ENCODE measurements at places on chromosomes 1 and 21.

DNA sequence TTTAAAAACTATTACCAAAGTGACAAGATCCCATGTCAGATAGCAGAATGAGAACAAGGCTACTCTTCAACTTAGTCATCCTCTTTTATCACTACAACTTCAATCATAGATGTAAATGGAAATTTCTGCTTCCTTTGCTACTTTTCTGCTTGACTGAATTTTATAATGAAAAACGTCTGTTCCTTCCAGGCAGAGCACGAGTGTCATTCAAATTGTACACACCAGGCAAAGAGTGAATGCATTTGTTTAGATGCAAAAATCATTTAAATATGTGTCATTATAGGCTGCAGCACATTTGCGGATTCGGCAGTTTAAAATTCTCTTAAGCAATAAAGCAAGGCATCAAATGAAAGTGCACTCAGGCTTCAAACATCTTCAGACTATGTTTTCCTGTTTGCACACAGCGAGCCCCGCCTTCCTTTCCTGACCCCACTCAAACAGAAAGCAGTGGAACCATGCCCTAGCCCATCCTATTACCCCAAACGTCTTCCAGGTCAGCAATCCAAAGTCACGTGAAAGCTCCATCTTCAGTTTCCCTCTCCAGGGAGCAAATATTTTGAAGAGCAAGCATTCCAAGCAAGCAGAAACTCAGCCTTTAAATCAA is 99.6 kb downstream of the APP start:
- DNase-seq = peak; percentile 67

- DNase-seq = no peak
These were observed 42.0 kb downstream of the ZBTB18 start for GRCh38 chr1:244092964-244093638.

- no peak for DNase-seq
These were observed 24.9 kb upstream of the KIRREL1 start for GRCh38 chr1:157968508-157968907.

GRCh38 chr1:54463259-54464030 is 57.3 kb upstream of the SSBP3 start:
- DNase-seq = no peak

DNA sequence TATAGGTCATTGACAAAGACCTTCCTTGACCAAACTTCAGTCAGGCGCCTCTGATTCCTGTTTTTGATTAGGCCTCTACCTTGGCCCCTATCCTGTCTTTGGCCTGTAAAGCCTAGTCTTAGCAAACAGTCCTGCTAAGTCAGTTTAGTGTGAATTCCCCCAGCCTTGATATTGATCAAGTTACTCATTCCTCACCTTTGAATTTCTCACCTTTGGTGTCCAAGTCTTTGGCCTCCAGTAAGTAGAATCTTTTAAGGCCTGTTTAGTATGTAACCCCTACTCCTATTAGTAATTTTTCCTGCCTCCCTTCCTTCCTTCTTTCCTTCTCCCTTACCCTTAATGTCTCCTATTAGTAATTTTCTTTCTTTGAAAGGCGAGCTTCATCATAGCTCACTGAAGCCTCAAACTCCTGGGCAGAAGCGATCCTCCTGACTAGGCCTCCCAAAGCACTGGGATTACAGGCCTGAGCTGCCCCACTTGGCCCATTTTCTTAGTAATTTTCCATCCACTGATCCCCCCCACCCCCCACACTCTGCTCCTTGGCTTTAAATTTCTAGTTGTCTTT is 13.0 kb upstream of the ZNF692 start:
- DNase-seq = peak; percentile 21

DNA sequence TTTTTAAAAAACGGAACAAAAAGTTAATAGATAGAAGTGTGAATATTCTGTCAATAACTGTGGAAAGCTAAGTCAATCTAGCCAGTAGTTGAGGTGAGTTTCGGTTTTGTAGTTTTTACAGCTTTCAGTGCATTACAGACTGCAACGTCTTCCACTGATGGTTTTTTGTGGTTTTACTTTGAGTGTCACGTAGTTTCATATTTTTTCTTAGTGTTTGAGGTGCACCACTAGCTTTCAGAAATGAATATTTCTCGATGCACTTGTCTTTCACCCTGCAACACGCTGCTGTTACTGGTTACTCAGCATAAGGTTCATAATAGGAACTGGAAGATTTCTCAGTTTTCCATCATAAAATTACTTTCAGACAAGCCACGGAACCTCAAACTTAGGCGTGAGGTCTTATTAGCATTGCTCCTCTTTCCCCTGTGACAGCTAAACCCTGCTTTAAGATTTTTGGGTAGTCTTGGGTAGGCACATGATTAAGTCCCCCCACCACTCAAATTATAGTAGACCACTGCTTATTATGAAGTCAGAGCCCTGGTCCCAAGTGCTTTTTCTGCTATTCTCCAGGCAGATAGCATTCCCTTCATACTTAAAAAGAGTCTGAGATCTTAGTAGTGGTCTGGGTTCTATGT is 1412.7 kb downstream of the KCNT2 start:
- DNase-seq = no peak

- DNase-seq = no peak
These were observed 81.7 kb downstream of the PCBP3 start for GRCh38 chr21:45724994-45725843.

DNA sequence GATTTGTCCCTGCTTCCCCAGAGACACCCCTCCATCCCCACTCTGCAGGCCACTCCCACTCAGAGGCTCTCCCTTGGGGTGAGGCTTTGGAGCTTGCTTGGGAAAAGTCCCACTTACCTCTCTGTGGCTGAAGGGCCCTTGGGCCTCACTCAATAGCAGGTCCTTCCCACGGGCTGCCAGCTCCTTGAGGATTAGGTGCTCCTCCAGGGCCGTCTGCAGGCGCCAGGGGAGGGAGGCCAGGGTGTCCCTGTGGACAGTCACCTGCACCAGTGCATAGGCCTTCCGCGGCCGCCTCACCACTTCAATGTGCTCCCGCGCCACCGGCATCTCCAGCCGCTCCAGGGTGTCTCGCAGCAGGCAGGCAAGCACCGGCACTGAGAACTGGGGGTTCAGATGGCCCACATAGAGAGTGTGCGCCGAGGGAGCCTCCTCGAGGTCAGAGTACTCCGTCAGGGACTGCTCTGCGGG is 1.4 kb downstream of the SLFNL1 start:
- no peak for DNase-seq

- peak; percentile 94 for DNase-seq
These were observed at the start of gene RIT1 for GRCh38 chr1:155911156-155912055. RIT1 (minus strand) TSS chr1:155911349; CDS start chr1:155910761, 588 bp downstream.

GRCh38 chr1:212205006-212205405 is 80.2 kb upstream of the PPP2R5A start:
- no peak for DNase-seq

- no peak for DNase-seq
These were observed 9.3 kb downstream of the SLC30A7 start for GRCh38 chr1:100905181-100905580.

DNA sequence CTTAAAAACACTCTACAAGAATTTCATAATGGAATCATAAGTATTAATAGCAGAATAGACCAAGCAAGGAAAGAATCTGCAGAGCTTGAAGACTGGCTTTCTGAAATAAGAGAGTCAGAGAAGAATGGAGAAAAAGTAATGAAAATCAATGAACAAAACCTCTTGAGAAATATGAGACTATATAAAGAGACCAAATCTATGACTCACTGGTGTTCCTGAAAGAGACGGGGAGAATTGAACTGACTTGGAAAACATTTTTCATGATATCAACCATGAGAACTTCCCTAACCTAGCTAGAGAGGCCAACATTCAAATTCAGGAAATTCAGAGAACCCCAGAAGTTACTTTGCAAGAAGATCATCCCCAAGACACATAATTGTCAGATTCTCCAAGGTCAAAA is 85.6 kb downstream of the GDAP2 start:
- DNase-seq = no peak

DNA sequence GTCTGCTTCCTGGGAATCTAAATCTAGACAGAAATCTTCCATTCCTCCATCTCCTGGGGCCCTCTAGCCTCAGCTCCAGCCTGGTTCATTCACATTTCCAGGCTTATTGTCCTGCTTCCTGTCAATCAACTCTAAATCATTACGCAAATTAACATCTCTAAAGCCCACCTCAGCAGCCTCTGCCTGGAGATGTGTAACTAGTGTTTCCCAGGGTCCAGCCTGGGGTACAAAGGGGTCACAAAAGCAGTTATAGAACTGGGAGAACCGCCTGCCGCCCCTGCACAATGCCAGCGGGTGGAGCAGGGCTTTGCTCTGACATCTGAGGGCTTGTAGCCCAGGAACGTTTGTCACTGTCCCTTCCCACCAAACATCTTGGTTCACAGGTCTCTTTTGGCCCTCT is 373.5 kb downstream of the RRAGC start:
- DNase-seq = no peak

- no peak for DNase-seq
These were observed 5.3 kb downstream of the C1orf159 start for GRCh38 chr1:1110561-1110971.

DNA sequence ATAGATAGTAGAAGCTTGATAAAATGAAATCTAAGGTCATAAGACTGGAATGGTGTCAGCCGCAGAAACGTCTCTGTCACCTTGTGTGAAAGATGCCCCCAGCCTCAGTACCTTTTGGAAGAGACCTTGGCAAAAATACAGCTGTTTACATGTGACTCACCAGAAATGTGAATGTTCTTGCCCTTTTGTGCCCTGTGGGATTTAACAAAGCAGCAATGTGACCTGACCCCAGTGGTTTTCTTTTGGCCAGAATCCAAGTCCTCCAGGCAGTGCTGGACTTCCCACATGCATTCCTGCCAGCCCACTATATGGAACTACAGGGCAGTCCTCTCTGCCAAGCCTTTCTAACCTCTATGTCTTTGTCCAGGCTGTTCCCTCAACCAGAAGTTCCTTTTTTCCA is 27.2 kb upstream of the LRRC8C start:
- DNase-seq = no peak

GRCh38 chr1:177517546-177517945 is 346.8 kb downstream of the BRINP2 start:
- DNase-seq = no peak

DNA sequence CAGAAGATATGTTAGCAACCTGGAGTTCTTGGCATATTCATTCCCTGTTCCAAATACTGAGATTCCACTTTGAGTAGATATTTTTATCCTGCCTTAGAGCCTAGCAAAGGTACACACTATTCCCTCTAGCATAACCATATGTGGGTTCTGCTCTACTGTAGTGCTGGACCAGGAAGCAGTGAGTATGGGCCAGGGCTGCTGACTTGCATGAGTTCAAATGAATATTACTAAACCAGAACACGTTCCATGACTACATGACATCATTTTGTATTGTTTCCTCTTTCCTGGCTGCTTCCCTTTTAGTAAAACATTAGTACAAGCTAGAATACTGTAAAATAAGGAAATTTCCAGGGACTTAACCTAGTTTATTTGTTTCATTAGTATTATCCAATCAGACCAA is 41.1 kb downstream of the TNFSF18 start:
- no peak for DNase-seq

DNA sequence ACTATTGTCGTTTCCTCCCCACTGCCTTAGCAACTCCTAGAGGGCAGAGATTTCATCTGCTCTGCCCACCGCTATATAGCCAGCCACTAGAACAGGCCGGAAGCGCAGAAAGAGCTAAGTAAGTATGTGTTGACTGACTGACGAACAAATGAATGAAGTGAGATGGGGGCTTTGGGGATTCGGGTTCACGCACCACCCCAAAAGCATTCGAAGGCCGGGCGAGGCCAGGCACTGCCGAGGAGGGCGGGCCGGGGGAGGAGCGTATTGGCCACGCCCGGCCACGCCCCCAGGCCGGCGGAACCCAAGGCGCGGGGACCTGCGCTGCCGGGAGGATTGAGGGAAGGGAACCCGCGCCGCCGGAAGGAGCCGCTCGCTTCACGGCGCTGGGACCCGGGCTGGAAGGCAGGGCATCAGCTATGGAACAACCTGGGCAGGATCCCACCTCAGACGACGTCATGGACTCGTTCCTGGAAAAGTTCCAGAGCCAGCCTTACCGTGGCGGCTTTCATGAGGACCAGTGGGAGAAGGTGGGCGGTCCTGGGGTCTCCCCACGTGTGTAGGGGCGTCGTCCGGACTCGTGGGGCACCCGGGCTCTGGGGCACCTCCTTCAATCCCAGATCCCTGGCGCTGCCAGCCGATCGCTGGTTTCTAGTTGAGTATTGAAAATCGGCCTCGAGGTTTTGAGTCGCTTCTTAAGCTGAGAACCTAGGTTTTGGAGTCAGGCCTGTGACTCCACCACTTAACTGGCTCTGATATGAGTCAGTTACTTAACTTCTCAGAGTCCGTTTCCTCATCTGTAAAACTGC is at the start of gene TTC4:
TSS of gene TTC4 (plus strand) at position 369 of the 806 bp plus-strand sequence. CDS start at position 417, 48 bp downstream.
- DNase-seq = peak; percentile 93

DNA sequence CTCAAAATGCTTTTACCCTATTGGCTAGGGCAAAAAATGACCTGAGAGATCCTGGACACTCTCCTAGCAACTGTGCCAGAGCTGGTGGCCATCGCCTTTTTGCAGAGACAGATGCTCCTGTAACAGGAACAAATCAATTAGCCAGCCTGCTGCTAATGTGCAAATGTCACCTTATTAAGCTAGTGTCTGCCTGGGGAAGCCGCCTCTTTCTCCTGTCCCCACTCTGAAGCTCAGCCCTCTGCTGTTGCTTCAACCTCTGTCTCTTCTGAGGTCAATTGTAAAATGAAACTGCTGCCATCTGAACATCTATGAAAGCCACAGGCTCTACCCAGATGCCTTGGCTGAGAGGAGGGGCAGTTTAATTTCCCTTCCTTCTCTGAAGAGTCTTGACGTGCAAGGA is 85.5 kb upstream of the CACNA1E start:
- no peak for DNase-seq

DNA sequence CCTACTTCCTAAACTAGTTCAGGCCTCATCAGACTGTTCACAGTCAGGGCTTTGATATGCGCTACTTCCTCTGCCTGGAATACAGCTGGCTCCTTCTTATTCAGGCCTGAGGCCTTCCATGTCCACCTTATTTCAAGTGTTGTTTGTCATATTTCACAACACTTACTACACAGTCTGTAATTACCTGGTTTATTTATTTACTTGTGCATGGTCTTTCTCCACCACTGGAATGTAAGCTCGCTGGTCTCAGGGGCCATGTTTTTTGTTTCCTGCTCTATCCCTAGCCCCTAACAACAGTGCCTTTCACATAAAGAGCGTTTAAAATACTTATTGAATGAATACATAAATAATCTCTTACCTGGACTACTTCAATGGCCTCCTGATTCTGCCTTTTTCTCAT is 4.6 kb upstream of the SRSF4 start:
- DNase-seq = no peak

DNA sequence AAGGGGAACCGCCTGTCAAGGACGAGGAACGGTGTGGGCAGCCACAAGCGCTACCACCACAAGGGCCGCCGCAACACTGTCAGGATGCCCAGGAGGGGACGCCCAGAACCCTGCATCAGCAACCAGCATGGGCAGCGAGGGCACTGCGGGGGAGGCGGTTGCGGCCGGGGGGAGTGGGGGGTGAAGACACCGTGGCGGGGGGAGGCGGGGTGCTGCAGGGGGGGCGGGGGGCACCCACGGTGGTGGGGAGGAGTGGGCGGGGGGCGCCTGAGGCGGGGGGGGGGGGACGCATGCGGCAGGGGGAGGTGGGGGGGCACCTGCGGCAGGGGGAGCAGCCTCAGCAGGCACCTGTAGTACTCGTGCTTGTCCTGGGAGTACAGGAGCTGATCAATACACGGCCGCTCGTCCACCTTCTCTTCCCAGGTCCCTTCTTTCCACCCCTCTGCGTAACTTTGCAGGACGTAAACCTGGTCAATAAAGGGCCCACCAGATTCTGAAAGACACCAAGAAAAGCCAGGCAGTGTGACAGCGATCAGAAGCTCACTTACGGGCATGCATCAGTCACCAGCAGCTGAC is 4.6 kb downstream of the POFUT2 start:
- DNase-seq = no peak
